Bone marrow (tissue), 2 donors: ENCODE measurements at places on chromosomes 7 and 10.

DNA sequence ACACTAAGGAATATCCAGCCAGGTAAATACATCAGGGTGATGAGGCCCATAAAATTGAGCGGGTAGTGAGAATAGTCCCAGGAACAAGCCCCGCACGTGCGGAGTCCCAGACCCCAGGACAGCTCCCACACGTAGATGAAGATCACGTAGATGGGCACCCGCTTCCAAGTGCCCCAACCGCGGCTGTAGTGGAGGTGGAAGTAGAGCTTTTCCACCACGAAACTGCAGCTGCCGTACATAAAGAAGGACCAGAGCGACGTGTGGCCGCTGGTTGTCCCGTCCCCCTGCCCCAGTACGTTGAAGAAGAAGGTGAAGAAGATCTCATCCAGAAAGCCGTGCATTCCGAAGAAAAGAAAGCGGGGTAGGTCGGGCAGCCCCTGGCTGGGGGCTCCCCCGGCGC, 948 bp downstream of the TMEM229A start:
- no peak for DNase-seq

DNA sequence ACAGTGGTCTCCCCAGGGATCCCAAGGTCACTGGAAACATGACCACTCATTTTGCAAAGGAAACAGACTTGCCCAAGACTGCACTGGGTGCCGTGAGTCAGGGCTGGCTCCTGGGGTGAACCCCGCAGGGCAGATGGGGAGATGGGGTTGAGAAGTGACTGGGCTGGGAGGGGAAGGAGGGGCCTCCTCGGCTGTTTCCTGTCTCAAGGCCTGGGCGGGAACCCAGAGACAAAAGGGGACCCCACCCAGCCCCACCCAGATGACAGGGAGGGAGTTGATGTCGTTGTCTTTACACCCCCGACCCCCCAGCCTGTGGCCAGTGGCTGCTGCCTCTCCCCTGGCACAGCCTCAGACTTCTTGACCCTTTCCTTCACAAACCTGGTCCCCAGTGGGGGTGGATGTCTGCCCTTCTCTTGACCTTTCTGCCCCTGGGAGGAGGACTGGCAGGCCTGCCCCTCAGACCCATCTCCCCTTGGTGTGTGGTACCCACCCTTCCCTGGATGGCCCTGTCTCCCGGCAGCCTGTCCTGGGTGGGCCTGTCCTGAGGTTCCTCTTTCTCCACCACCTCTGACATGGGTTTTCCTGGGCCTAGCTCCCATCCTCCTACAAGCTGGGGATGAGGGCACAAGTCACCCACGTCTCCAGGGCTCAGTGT, 1.4 kb downstream of the MYO1G start:
- DNase-seq, result peak; percentile 60

- no peak for DNase-seq
These were observed 436.0 kb upstream of the ADARB2 start for GRCh38 chr10:2173327-2173726.

DNA sequence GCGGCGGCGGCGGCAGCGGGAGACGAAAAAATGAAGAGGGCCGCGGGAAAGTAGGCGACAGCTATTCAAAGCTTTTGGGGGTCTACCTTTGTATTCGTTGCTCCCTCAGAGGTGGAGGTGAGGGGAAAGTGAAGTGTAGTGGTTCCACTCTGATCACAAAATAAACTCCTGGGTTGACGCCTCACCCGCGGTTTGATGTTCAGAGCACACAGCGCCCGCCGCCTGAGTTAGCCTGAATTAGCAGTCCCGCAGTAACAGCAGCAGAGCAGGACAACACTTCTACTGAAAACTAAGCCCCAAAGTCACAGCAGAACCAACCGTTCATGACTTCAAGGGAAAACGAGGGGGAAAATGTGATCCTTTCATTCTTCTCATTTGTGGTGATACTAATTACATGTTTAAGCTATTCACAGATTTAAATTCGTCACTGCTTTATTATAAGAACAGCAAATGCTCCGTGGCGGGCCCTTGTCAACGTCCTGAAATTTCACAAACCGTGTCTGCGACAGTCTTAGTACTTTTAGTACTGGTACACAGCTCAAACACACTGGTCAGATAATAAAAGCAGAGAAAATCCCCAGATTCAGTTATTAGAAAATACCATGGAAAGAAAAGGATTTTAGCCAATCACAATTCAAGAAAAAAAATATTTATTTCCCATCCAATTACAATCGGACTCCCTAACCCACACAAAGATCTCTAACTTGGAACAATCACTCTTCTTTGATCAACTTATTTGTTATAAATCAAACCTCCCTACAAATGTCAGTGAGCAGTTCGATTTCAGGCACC, 563 bp upstream of the JMJD1C start:
- peak; percentile 67 for DNase-seq
